ENCODE measurements at places on chromosomes 6 and 20.

- DNase-seq, result peak; percentile 22
These were observed at the start of gene SIRPB2 for GRCh38 chr20:1491281-1491840. SIRPB2 (minus strand) TSS chr20:1491420; CDS start chr20:1491359, 61 bp downstream.

- peak; percentile 85 for DNase-seq
These were observed at the start of gene CST7 for GRCh38 chr20:24948939-24949679. CST7 (plus strand) TSS chr20:24949269; CDS start chr20:24949506, 237 bp downstream.

GRCh38 chr6:13716225-13716954 is 4.8 kb upstream of the RANBP9 start:
- DNase-seq, result no peak

DNA sequence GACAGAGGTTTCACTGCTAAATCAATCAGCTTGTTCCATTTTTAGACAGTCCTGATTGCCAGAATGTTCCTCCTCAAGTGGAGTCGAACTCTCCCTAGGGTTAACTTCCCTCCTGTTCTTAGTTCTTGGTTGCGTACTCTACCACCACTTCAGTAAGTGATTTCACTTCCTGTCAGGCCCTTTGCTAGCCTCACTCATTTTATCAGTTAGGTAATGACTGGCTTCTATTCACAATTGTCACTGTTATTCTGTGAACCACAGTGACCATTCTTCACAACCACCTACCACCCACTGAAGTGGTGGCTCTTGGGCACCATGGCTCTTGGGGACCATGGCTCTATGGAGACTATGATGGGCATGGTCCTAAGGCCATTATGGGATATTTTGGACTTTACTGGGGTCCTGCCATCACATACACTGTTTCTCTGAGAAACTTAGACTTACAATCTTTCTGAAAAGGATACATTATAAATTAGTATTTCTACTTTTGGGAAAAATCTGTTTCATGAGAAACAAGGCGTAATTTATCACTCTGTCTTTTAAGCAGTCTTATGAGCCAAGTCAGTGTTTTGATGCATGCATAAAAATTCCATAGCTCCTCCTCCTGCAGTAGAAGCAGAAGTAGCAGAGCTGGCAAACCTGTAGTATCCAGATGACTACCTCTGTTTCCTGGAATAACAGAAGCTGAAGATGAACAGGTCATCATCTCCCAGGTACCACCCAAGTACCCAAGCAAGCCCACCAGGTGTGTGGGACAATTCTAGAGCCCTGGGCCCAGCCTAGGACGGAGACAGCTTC is 66.3 kb downstream of the ATXN1 start:
- no peak for DNase-seq

- DNase-seq, result no peak
These were observed 13.6 kb upstream of the TTLL2 start for GRCh38 chr6:167311286-167311685.

DNA sequence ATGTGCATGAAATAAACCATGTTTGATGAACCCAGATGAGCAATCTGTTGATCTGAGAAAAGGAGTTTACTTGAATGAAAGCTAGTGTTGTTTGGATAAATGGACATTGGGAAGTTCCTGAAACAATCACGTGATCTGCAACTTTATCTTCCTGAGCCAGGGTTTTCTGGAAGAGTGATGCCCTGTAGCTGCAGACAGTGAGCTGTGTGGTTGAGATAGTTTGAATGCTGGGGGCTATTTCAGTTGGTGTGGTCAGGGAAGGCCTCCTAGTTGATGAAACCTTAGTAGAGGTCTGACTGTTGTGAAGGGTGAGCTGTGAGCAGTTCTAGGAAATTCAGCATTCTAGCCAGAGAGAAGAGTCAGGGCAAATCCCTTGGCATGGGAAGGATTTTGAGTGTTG is 643.7 kb downstream of the UTRN start:
- DNase-seq, result no peak

DNA sequence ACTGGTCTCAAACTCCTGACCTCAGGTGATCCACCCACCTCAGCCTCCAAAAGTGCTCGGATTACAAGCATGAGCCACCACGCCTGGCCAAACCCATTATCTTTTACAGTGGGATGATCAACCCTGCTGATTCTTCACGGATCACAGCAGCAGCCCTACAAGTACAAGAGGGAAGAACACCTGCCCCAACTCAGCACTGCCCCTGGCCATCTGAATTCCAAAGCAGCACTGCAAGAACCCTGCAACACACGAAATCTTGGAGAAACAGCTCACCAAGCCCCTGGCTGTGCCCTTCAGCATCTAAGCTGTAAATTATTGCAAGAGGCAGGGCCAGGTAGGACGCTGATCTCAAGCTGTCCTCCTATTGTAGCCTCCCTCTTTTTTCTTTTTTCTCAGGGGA is 54.5 kb upstream of the MC3R start:
- no peak for DNase-seq

DNA sequence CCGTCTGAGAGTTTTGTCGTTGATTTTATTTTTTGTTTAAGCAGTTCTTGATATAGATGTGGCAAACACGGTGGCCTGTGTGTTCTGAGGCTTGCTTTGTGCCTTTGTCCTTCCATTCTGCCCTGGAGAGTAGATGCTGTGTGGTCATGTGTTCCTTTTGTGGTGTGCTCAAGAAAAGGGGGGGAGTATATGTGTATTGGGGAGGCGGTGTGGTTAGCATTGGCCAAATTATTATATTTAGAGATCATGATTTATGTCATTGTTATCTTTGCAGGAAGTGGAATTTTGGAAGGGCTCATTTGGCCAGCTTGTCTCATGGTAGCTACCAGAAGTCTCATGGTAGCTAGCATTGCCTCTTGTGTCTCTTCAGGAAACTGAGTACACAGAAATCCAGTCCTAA is 16.4 kb downstream of the RREB1 start:
- DNase-seq, result no peak

- DNase-seq, result no peak
These were observed 10.5 kb upstream of the PLN start for GRCh38 chr6:118537574-118537973.

DNA sequence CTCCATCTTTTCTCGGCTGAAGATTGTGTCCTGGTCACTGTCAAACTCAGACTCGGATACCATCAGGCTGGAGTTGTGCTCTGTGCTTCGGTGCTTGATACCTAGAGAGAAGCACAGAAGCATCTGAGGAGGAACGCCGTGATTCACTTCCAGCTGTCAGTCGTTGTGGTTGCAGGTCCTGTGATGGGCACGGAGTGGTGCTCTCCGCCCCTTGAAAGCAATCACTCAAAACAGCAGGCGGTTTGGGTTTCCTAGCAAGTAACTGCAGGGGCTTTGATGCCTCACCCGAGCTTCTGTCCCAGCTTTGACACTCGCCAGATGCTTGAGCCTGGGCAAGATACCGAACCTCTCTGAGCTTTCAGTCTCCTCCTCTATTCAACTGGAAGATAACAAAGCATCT is 52.5 kb downstream of the ALDH5A1 start:
- DNase-seq, result peak; percentile 62

DNA sequence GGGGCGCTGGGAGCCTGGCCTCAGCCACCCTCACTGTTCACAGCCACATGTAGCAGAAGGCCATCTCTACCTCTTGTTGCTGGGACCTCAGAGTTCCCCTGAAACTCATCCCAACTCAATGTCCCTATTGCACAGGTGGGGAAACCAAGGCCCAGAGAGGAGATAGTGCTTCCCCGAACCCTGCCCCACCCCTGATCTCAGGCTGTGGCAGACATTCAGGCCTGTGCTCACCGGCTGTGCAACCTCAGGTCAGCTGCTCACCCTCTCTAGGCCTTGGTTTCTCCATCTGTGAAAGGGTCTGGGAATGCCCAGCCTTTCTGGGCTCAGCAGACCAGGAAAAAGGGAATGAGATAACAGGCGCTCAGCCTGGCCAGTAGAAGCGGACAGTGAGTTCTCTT is 6.4 kb upstream of the SLC52A3 start:
- DNase-seq, result no peak

- no peak for DNase-seq
These were observed 34.3 kb upstream of the TMEM30A start for GRCh38 chr6:75318900-75319299.

DNA sequence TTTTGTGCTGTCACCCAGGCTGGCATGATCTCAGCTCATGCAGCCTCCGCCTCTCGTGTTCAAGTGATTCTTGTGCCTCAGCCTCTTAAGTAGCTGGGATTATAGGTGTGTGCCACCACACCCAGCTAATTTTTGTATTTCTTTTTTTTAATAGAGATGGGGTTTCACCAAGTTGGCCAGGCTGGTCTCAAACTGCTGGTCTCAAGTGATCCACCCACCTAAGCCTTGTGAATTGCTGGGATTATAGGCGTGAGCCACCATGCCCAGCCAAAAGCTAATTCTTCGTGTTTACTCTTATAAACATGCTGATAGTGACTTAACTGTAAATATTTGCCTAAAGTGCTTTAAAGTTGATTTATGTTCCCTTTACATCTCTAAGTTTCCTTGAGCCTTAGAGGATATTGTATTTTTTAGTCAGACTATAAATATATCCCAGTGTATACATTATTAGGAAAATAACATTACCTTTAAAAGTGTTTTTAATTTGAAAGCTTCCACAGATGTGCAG is 91.7 kb downstream of the COL21A1 start:
- DNase-seq, result no peak

DNA sequence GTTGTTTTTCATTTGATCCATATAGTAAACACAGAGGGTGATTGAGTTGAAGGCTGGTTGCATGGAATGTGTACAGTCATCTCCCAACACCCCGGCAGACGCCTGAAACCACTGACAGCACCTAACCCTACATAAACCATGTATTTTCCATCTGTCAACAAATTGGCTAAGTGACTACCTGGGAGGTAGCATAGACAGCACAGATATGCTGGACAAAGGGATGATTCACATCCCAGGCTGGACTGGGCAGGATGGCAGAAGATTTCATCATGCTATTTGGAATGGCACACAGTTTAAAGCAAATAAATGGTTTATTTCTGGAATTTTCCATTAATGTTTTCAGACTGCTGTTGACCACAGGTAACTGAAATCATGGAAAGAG is 4.4 kb upstream of the VIP start:
- no peak for DNase-seq

DNA sequence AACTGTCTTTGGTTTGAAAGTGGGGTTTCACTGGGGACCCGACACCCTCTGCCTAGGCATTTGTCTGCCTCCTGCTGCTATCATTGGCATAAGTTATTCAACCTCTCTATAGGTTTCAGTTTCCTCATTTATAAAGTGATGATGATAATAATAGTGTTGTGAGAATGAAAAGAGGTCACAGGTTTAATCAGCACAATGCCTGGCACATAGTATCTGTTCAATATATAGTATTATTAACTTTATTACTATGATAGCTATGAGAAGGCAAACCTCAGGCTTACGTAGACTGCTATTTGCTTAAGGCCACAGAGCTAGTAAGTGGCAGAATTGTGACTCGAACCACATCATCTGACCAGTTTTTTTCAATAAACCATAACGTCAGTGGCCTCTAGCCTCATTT is 256.8 kb downstream of the CDKAL1 start:
- no peak for DNase-seq

DNA sequence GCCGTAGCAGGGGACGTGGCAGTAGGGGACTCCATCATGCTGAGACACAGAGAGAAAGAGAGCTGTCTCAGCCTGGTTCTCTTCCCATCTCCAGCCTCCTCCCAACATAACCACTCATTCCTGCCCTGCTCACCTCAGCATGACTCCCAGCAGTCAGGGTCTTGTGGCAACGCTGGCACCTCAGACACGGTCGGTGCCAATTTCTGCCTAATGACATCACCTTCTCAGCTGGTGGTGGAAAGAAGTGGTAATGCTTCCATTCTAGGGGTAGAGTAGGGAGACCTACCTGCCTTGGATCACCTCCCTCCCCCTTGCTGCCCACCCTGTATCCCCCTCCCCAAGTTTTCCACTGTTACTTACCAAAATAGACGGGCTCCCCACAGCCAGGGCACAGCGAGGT is 2.5 kb downstream of the CRIP3 start:
- DNase-seq, result no peak

DNA sequence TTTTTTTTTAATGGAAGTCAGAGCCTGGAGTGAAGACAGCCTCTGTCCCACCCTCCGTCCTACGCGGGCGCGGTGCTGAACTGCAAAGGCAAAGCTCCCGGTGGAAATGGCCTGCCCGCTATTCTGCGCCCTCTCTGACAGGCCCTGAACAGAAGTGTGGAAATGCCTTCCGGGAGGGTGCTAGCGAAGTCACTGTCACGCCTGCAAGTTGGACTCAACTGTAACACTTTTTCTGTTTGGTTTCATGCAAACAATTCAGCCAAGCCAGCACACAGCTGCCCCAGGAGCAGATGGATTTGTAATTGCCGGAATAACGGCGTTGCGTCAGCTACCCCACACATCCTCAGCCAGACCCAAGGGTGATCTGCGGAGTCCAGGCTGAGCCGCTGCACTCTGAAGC is 107.6 kb downstream of the PSMB1 start:
- no peak for DNase-seq

DNA sequence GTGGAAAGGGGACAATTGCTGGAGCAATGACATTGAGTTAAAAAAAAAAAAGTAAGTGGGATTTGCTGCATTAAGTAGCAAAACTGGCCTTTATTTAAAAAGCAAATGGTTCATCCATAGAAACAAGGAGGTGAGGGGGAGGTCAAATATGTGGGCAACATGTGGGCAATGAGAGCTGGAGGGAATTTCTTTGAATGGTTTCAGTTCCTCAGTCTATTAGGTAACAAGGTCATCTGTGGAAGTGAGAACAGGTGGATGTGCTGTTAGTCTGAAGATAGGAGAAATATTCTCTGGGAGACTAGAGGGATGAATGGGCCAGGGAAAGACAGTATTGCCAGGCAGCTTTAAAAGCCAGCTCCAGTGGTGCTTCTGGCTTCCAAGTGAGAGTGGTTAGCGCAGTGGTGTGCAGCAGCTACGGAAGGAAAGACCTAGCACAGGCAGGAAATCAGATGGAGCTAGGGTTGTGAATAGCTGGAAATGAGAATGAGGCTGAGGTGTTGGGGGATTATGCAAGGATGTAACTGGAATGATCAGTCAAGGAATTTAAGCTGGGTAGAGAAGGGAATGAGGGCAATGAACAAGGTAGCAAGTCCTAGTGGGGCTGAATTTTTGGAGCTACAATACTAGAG is 727.6 kb downstream of the PTPRT start:
- DNase-seq, result no peak

DNA sequence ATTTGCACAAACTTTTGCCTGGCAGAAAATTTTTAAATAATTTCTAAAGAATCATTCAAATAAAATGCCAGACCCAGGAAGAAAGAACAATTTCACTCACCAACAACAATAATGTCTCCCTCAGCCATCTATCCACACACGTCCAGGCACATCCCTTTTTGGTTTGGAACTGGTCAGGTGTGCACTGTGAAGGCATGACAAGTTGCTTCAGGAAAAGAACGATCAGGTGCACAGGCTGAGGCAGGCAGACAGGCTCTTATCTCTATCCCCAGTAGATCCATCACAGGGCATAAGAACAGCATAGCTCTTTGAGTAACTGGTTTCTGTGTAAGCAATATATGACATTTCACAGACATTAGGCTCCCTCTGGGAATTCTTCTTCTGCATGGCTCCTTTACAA is 18.1 kb upstream of the NXT1 start:
- no peak for DNase-seq

DNA sequence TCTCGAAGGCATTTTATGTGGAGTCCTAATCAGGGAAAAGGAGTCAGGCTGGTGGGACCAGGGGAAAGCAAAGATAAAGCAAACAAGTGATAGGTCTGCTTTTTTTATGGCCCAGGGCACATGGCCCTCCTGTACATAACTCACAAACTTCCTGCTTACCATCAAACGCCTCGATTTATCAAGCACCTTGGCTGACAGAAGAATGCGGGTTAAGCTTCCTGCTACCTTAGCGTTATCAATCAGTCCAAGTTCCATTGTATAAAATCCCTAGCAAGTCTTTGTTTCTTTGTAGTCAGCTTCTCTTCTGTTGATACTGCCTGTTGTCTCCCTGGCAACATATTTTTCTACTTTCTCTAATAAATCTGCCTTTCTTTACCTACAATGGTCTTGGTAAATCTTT is 4.1 kb upstream of the TRIM27 start:
- no peak for DNase-seq

Data from CD8-positive, alpha-beta T cell (primary cell).